ENCODE measurements at places on chromosomes 6 and 20. TPM values are rescaled to one million over a fixed set of nuclear protein-coding genes. Genes with fewer than 3 reads are reported as not detected.

Gene CALHM5
- total RNA-seq = 2.2 TPM

Gene HLA-DMB
- 10.4 TPM for total RNA-seq

Gene HLA-B
- 398 TPM for total RNA-seq

Gene HSPA12B
- total RNA-seq = 16.6 TPM

Gene EMILIN3
- 5.6 TPM for total RNA-seq
